ENCODE measurements at places on chromosomes 1 and 21.

DNA sequence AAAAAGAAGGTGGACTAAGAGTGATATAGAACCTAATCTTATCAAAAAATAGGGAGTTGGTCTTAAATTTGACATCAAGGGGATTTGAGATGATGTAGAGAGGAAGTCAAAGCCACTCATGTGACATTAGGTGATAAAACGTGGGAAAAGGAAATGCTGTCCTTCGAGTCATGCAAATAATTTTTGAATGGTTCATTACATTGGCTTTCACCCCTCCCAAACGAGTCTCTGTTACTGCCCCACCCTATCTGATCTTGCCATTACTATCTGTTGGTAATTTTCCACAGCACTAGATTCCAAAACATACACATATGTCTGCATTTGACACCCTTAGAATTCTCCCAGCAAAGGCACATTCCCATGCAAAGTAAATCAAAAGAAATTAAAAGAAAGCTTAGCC is 531.1 kb upstream of the ADAMTS5 start:
- no peak for DNase-seq

DNA sequence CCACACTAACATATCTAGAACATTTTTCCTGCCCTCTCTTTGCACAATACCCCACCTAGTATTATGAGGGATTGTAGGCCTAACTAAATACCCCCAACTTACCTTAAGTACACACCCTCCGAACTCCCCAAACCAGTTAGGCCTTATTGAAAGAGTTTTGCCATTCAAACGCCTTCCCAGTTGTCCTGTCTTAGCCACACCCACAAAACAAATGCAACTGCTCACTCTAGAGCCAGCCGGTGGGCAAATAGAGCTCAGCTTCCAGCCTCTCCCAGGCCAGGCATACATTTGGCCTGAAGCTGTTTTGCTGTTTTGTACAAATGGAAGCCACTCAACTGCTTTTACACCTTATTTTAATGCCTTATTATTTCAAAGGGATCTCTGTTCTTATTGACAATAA is 224.2 kb upstream of the RUNX1 start:
- no peak for DNase-seq

- no peak for DNase-seq
Measured at GRCh38 chr1:96834986-96835385, 113.4 kb downstream of the PTBP2 start.

DNA sequence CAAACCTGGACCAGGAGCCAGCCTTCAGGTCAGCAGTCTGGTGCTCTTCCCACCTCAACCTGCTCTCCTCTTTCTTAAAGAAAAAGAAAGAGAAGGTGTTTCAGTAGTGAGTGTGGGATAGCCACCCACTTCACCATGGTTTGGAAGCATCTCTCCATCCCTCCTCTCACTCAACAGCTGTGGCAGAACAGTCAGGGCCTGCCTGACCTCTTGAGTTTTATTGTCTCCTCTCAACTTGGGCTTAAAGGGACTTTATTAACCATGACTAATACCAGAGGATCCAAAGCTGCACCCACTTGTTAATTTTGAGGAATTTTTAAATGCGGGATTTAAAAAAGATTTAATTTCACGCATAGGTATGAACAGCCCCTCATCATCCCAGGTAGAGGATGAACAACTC is 570 bp upstream of the VASH2 start:
- DNase-seq: no peak

DNA sequence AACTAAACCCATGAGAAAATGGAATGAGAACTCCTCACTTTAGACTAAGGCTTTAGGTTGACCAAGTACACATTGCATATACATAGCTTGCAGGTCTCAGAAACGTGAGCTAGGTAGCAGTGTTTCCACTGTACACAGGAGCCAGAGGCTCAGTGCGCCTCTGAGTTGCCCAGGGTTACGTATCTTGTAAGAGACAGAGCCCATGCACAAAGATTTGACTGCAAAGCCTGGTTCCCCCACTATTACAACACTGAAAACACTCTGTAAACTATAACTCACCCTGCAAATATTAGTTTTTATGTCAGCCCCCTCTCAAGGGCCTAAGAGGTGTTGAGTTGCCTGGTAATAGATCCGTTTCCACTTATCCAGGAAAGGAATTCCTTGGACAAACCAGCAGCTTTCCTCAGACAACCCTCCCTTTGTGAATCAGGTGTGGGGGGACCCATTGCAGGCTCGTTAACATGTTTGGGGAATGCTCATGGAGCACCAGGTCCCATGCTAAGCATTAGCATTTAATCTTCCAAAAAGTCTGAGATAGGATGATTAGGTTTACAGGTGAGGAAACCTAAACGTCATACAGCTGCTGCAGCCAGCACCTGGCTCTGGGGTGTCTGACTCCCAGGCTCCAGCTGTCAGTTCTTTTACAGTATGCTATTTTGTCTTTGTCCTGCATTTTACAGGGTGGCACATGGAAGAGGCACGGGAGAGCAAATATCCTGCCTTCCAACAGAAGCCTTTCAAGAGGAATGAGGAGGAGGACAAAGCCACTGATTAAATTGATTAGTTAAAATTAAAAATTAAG is 25.7 kb downstream of the TENT5C start:
- DNase-seq: no peak

DNA sequence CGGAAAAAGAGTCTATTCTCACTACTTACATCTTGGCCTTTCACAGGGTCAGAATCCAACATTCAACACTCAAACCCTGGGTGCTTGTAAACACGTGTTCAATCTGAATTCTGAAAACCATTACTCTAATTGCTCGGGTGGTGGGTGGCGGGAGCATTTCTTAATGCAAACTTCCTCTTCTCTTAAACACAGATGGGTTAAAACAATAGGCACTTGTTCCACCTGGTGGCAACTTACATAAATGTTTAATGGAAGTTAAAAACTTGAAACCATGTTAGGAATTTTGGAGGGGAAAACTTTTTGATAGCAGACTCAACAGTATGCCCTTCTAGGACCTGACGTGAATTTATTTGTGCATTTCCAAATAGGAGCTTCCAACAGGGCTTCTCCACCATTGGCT is 23.4 kb upstream of the TDRD10 start:
- no peak for DNase-seq
